Cardiac atrium fibroblast (primary cell): ENCODE measurements at places on chromosomes 2 and 18. TPM values are rescaled to one million over a fixed set of nuclear protein-coding genes. Genes with fewer than 3 reads are reported as not detected.

The ELOA2 gene
- not detected in 2 replicates for total RNA-seq

The CCBE1 gene
- 30.1 and 39.9 TPM in 2 replicates for total RNA-seq

The IL36G gene
- not detected in 2 replicates for total RNA-seq

The ATP6V1C2 gene
- total RNA-seq = not detected in 2 replicates

The RAB10 gene
- total RNA-seq = 94.6 and 105 TPM in 2 replicates

The TUBB8B gene
- not detected in 2 replicates for total RNA-seq

The CRYGA gene
- total RNA-seq = not detected in 2 replicates
